D721Med (cell line): ENCODE measurements at places on chromosomes 16 and 17.

DNA sequence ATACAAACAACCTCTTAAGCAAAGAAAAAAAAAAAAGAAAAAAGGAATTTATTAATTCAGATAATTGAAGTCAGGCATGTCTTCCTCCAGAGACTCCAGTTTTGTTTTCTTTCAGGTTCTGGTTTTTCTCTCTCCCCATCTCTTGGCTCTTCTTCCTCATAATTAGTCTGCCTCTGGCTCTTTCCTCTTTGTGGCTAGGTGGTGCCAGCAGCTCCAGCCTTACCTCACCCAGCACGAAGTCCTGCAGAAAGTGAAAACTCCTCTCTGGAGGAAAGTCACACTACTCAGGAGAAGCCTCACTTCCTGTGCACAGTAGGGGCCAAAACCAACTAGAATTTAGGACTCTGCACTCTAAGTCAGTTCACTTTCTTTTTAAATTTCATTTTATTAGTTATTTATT lies 10.3 kb upstream of the NFAT5 start:
- DNase-seq, result no peak

- DNase-seq, result no peak
Observed at GRCh38 chr16:57278494-57278893, 6.0 kb downstream of the PLLP start.

- no peak for DNase-seq
Observed at GRCh38 chr17:36001862-36002603, 680 bp upstream of the CCL15 start.

GRCh38 chr17:60169921-60170817 lies 20.4 kb downstream of the CA4 start:
- DNase-seq, result no peak

DNA sequence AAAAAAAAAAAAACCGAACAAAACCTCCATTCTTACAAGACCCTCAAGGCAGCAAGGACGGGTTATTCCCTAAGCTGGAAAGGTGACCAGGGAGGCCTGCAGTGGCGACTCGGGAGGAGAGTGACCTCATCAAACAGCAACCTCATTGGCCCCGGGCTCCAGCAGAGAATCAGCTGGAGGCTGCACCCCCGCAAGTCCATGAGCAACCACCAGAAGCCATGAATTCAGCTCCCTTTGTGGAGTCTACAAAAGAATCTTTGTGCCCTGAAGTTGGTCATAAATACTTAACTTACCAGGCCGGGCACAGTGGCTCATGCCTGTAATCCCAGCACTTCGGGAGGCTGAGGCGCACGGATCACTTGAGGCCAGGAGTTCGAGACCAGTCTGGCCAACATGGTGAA lies 80.9 kb upstream of the CREBBP start:
- no peak for DNase-seq

DNA sequence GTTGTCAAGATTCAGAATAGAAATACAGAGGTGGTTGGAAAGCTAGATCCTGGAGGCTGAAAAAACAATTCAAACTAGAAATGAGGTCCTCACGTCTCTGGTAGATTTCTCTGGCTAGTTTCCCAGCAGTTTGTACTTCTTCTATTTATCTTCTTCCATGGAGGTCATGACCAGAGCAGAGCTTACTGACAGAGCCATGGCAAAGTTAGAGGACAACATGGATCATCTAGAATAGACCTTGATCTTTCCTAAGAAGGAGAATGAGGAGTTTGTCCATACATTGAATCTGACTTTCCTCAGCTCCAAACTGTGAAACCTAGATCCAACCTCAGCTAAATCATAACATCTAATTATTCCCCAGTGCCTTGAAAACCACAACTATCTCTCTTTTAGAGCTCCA lies 900.8 kb upstream of the GOT2 start:
- DNase-seq, result no peak

- no peak for DNase-seq
Observed at GRCh38 chr16:66605177-66605978, 874 bp downstream of the CMTM3 start.

- no peak for DNase-seq
Observed at GRCh38 chr16:70494777-70495176, 28.6 kb downstream of the COG4 start.

DNA sequence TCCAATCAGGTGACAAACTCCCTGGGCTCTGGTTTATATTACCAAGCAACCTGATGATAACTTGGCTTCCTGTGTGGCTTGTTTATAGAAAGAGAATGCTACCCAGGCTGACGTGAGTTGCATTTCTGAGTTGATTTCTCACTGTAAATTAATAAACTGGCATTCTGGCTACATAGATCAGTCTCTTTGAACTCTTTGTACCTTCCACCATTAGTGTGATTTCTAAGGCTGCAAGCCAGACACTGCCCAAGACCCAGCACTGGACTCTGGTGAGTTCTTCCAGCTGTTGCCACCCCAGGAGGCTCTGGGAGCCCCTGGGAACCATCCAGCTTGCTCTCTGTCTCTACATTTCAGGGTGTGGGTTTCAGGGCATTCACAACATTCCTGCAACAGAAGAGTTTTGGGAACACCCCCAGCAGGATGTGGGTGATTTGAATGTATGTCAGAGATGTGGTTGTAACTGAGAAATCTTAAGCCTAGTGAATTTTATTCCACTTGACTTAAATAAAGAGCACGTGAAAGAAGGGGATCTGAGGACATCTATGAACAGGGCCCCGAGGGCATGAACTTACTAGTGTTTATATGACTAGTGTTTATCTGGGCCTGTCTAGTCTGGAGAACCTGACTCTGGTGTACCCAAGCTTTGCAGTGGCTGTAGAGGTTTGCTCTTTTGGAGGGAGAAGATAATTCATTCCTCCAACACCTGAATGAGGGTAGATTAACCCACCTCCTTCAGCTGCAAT lies 30.3 kb upstream of the LRRC37A start:
- no peak for DNase-seq

DNA sequence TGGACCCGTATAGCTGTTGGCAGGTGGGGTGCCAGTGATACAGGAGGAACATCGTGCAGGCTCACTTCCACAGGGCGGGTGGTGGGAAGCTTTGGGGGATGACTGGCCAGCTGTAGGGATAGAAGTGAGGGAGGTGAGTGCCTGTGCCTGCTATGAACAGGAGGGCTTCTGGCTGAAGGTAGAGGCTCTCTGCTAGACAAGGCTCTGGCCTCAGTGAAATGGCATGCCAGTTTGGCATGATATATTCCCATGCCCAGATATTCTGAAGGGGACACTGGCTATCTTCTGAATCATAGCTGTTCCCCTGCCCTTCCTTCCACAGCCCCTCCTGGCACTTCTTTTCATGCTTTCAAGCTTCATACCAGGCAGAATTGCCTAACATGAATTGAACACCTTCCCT lies 19.1 kb downstream of the PHAF1 start:
- DNase-seq, result no peak

DNA sequence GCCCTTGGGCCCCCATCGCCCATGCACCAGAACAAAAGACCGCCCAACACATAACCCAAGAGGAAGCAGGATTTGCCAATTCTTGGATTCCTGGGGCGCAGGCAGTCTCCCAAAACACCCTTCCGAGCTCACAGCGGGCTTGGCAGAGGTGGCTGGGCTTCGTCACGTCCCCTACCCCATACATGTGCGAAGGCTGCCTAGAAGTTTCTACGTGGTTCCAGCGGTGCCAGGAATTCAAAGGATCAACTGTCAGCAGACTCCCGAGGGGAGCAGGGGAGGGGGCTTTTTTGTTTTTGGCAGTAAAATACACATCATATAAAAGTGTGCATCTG lies 80.8 kb upstream of the PLCG2 start:
- DNase-seq, result no peak

GRCh38 chr17:31198026-31198425 lies 99.0 kb downstream of the OMG start:
- DNase-seq, result no peak

GRCh38 chr17:75637143-75637538 lies 3.9 kb downstream of the SMIM5 start:
- DNase-seq, result no peak

GRCh38 chr17:39606434-39607056 lies 1.2 kb downstream of the NEUROD2 start:
- no peak for DNase-seq

DNA sequence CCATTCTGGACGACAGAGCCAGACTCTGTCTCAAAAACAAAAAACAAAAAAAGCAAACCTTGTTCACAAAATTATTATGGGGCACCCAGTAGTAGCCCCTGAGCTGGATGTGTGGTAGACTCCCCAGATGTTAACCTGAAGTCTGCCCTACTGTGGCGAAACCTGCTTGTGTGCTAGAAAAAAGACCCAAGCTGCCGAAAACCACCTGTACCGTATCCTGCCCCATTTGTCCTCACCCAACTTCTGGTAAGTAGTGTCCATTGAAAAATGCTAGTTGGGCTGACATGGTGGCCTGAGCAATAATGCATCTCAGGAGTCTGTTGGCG lies 9.1 kb downstream of the RMI2 start:
- DNase-seq, result no peak

DNA sequence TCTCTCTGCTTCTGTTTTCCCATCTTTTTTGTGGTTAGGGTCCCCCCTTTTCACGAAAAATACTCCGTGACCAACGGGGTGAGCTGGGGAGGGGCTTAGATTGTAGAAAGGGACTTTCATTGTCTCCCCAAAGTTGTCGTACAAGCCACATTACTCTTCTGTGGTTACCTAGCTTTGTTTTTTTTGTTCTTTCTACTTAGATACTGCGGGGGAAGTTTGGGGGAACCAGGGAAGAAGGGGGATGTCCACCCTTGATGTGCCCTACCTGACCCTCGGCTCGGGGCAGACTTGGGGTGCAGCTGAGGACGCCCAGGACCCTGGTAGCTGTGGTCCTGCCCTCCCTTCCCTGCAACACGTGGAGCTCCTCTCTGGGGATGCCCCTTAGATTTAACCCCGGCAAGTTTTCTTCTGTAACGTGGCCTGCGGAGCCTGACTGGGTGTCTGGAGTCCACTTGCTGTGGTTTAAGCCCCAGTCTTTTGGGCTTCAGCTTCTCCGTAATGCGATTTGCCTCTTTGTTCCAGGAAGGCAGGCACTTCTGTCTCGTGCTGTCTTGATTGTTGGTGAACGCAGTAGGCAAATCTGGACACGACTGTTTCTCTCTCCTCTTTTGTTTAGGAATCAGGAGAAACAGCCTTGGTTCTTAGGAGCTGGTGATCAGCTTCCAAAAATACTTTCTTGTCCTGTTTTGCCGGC lies 892 bp downstream of the ABCC1 start:
- DNase-seq, result peak; percentile 57

GRCh38 chr17:43018932-43019331 lies 3.3 kb downstream of the VAT1 start:
- no peak for DNase-seq

- DNase-seq, result no peak
Observed at GRCh38 chr17:13749166-13749890, 147.6 kb upstream of the HS3ST3A1 start.

DNA sequence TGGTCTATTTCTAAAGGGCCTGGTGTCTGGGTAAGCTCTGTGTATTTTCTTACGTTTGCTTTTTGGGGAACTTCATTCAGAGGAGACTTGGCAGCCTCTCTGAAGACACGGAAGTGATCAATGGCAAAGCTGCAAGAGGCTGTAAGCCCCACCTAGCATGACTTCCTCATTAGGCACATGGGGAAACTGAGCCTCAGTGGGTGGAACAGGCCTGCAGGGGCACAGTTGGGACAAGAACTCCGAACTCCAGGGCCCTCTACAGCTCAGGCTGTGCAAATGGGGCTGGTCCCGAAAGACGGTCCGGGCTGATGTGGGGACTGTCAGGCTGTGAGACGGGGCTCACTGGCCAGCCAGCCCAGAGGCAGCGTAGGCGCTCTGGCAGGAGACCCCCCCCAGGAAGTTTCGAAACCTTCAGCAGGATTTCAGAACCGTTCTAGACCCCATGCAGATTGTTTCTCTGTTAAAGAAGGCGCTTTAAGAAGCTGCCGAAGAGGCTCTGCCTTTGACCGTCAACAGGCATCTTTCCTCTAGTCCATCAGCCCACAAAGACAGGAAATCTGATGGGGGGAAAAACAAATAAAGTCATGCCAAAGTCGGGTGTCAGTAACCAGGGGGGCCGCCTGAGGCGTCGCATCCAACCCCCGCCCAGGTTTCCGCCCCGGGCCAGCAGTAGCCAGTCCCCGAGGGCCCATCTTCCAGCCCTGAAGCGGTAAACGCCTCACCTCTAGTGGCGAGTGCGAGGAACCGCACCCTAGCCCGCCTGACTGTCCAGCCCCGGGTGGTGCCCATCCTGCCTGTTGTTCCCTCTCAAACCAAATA lies 79.8 kb upstream of the TBC1D3K start:
- no peak for DNase-seq

GRCh38 chr16:89385712-89386111 lies 104.6 kb downstream of the ANKRD11 start:
- DNase-seq, result no peak

DNA sequence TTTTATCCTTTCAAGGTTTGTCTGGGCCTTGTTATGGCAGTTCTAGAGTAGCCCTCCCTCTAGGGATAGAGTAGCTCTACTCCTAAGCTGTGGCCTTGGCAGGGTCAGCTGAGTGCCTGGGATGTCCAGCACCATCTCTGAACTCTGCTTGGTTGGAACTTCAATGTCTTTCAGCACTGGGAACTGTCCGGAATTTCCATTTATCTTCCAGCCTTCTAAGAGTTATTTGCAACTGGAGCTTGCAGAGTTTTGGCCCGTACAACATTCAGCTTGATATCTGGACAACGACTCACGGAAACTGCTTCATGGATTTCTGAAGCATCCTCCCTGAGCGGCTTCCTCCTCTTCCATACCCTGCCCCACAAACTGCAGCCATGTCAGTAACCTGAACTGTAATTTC lies 22.9 kb downstream of the MMD start:
- no peak for DNase-seq

GRCh38 chr17:73334771-73335513 lies 23.1 kb upstream of the CDC42EP4 start:
- no peak for DNase-seq

DNA sequence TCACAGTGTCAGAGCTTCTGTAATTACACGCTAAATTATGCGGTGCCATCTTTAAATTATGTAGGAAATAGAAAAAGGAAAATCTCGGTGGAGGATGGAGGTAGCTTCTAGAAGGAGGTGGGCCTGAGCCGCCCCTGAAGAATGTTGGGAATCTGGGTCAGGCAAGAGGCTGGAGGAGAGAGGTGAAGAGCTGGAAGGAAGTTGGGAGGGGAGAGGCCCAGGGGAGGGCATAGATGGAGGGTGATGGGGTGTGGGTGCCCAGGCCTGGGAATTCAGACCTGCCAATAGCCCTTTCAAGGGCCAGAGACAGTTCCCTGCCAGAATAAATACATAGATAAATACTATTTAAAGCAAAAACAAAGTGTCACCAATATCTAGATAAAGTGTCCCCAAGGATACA lies 415.0 kb upstream of the HSBP1 start:
- DNase-seq, result no peak

DNA sequence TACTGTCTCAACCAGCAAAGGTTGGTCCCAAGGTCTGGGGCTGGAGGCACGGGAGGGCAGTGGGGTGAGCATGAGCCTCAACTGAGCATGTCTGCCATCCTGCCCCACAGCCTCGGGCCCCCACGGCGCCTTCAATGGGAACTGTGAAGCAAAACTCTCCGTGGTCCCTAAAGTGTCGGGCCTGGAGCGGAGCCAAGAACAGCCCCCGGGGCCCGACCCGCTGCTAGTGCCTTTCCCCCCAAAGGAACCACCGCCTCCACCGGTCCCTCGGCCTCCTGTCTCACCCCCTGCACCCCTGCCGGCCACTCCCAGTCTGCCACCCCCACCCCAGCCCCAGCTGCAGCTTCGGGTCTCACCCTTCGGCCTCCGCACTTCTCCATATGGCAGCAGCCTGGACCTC lies 4.2 kb downstream of the FBRS start:
- DNase-seq, result no peak
